Cerebellum (tissue), 4 donors: ENCODE measurements at places on chromosomes 12 and 14. TPM values are rescaled to one million over a fixed set of nuclear protein-coding genes. Genes with fewer than 3 reads are reported as not detected.

DNA sequence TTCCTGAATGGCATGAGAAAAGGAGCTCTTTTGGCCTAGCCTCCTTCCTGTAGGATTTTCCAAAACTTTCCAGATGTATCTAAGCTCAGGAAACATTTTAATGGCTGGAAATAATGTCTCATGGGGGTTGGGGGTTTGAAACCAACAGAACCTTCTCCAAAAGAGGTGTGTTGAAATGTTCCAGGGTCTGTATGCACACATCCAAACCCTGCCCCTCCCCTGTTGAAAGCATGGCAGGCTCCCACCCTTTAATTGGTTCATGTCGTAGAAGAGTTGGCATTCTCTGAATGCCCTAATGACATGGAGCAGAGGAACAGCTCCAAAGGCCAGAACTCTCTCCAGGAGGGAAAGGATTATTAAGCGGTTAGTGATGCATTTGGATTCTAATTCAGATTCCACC lies 353.2 kb downstream of the ZFP36L1 start:
- DNase-seq = no peak

DNA sequence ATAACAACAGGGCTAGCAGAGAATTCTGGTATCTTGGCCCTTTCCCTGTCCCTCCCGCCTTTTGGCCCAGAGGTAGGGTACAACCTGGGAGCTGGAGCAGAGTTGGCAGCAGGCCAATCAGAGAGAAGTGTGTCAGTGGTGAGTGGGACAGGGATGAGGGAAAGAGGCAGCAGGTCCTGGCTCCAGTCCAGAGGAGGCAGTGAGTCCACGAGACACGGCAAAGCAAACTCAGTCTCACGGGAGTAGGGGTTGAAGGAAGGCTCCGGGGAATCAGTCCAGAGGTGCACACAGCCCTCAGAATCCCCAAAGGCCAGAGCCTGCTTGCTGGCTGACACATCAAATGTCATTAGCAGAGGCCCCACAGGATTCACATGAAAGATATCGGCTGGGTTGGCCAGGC lies 7.3 kb downstream of the PAN2 start:
- DNase-seq = no peak

CD163 gene
- 2.9 TPM for total RNA-seq

INSM2 gene
- 9.6 TPM for total RNA-seq

- no peak for DNase-seq
These were observed 5.6 kb downstream of the WASHC4 start for GRCh38 chr12:105113094-105113493.

TOGARAM1 gene
- total RNA-seq = 53.8 TPM
